ENCODE measurements at places on chromosomes 1 and 21. TPM values are rescaled to one million over a fixed set of nuclear protein-coding genes. Genes with fewer than 3 reads are reported as not detected.

Gene RGSL1
- total RNA-seq, result not detected

- H3K4me1 ChIP-seq, result peaks cover 4% of the 10 kb centered on the region
- no peak for DNase-seq
- H3K4me3 ChIP-seq, result no peak overlapping the region
- H3K36me3 ChIP-seq, result peaks cover 38% of the 10 kb centered on the region
Observed at GRCh38 chr1:75795703-75796193, 934 bp upstream of the MSH4 start.

DNA sequence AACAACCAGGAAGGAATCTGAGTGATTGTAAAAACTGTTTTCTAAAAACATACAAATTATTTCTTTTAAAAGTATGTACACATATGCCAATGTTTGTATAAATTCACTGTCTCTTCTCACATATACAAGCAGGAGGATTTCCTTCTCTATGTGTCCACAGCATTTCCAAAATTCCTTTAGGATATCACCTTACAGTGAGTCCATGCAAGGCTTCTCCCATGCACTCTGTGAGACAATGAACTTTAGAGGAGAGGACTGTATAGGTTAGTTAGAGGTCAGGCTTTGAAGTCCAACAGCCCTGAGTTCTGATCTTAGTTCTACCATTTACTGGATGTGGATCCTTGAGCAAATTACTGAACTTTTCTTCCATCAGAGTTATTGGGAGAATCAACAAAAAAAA, 34.1 kb upstream of the USH2A start:
- H3K4me1 ChIP-seq, result no peaks in the 10 kb centered on the region
- no peak for DNase-seq
- H3K36me3 ChIP-seq, result no peaks in the 10 kb centered on the region

DNA sequence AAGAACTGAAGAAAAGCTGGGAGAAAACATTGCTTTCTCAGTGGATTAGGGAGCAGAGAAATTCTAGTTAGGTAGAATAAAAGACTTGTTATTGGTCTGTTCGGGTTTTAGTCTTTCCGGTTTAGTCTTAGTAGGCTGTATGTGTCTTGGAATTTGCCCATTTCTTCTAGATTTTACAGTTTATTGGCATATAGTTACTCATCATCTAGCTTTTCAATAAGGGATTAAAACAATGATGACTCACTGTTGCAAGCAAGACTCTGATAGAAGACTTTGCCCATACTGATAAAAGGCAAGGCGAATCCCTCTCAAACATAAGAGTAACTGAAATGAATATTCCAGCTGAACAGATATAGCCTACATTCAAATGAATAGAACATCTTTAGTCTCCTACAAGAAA, 62.3 kb downstream of the GPR137B start:
- no peaks in the 10 kb centered on the region for H3K27me3 ChIP-seq
- no peak overlapping the region for H3K4me3 ChIP-seq
- no peak for DNase-seq

DNA sequence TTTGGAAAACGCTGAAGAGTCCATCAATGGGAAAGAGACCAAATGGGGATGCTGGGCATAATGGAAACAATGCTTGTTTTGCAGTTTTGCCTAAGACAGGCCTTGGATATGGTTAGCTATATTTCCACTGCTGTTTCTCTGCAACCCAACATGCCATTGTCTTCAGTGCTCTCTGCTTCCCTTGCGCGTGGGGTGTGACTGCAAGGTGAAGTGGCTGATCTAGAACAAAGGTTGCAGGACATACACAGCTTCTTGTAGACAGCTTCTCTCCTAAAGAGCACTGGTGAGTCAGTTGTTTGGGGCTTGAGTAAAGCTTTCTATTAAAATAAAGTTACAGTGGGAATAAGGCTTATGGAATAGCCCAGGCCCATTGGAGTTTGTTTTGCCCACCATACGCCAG, 33.0 kb downstream of the RUNX1 start:
- H3K36me3 ChIP-seq, result no peaks in the 10 kb centered on the region
- H3K27ac ChIP-seq, result no peak overlapping the region
- H3K4me1 ChIP-seq, result no peaks in the 10 kb centered on the region

Gene KRTAP10-11
- total RNA-seq, result not detected

GRCh38 chr1:169102567-169102966, 3.9 kb upstream of the ATP1B1 start:
- H3K27me3 ChIP-seq, result no peaks in the 10 kb centered on the region
- H3K4me1 ChIP-seq, result peaks cover 34% of the 10 kb centered on the region
- no peak for DNase-seq

DNA sequence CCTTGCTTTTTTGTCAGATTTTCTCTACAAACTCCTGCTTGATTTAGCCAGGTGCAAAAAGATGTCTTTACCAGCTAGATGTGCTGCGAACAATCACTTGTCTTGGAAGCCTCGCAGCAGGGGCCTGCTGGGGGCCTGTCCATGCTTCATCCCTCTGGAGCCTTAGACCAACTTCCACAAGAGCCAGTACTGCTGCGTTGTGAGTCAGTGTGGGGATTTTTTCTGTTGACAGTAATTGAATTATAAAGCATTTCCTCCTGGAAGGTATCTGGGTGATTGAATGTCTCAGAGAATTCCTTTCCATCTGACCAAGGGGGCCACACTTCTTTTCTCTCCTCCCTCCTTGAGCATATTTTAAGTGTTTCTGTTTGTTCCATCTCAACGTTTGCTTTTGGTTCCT, 40.4 kb upstream of the LDLRAP1 start:
- H3K27ac ChIP-seq, result peak overlapping the region; percentile 33
- DNase-seq, result no peak
- H3K4me3 ChIP-seq, result no peak overlapping the region
- H3K36me3 ChIP-seq, result no peaks in the 10 kb centered on the region
- peaks cover 78% of the 10 kb centered on the region for H3K4me1 ChIP-seq
- H3K27me3 ChIP-seq, result no peaks in the 10 kb centered on the region

Gene EPHB2
- total RNA-seq, result 10.0 TPM

- no peaks in the 10 kb centered on the region for H3K4me1 ChIP-seq
- no peak for DNase-seq
- no peak overlapping the region for H3K27ac ChIP-seq
- H3K4me3 ChIP-seq, result no peak overlapping the region
Observed at GRCh38 chr1:96510911-96511310, 210.7 kb upstream of the PTBP2 start.

GRCh38 chr1:214314178-214314843, 33.4 kb downstream of the SMYD2 start:
- H3K27me3 ChIP-seq, result no peaks in the 10 kb centered on the region
- DNase-seq, result no peak
- H3K4me3 ChIP-seq, result no peak overlapping the region
- H3K36me3 ChIP-seq, result no peaks in the 10 kb centered on the region

GRCh38 chr1:182235604-182235951, 156.0 kb downstream of the GLUL start:
- no peak overlapping the region for H3K4me3 ChIP-seq
- H3K27me3 ChIP-seq, result no peaks in the 10 kb centered on the region
- no peak overlapping the region for H3K27ac ChIP-seq
- H3K36me3 ChIP-seq, result no peaks in the 10 kb centered on the region
- DNase-seq, result no peak
- H3K4me1 ChIP-seq, result no peaks in the 10 kb centered on the region

DNA sequence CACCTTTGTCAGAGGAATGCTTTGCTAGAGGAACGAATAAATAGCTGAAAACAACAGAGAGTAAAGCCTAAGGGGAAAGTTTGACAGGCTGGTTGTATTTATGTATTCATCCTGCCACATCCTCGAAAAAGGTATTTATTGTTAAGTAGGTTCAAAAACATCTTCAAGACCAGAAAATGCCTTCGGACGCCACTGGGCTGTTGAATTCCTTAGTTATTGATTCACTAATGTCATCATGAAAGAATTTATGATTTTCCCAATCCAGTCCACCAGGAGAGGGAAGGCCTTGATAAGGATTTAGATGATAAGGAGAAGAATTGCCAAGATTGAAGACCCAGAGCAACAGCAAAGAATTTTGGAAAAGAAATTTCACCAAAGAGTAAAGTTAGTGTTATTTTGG, 35.2 kb upstream of the MAB21L3 start:
- no peak overlapping the region for H3K4me3 ChIP-seq
- no peaks in the 10 kb centered on the region for H3K27me3 ChIP-seq
- H3K27ac ChIP-seq, result no peak overlapping the region
- H3K4me1 ChIP-seq, result no peaks in the 10 kb centered on the region

- no peak overlapping the region for H3K4me3 ChIP-seq
- H3K27me3 ChIP-seq, result no peaks in the 10 kb centered on the region
- DNase-seq, result no peak
- H3K4me1 ChIP-seq, result no peaks in the 10 kb centered on the region
- H3K36me3 ChIP-seq, result no peaks in the 10 kb centered on the region
Observed at GRCh38 chr1:166479052-166479631, 312.3 kb upstream of the FAM78B start.

Gene CLCA1
- not detected for total RNA-seq

Gene KNCN
- not detected for total RNA-seq

Gene PM20D1
- 0.14 TPM for total RNA-seq

- H3K4me1 ChIP-seq, result no peaks in the 10 kb centered on the region
- no peaks in the 10 kb centered on the region for H3K27me3 ChIP-seq
- H3K27ac ChIP-seq, result no peak overlapping the region
Observed at GRCh38 chr1:157517016-157517415, 35.3 kb downstream of the FCRL5 start.

- DNase-seq, result no peak
- H3K4me1 ChIP-seq, result peaks cover 28% of the 10 kb centered on the region
- no peak overlapping the region for H3K27ac ChIP-seq
- no peaks in the 10 kb centered on the region for H3K36me3 ChIP-seq
- H3K27me3 ChIP-seq, result no peaks in the 10 kb centered on the region
- no peak overlapping the region for H3K4me3 ChIP-seq
Observed at GRCh38 chr1:183889095-183889494, 84.2 kb downstream of the RGL1 start.

Gene AK2
- 106 TPM for total RNA-seq

DNA sequence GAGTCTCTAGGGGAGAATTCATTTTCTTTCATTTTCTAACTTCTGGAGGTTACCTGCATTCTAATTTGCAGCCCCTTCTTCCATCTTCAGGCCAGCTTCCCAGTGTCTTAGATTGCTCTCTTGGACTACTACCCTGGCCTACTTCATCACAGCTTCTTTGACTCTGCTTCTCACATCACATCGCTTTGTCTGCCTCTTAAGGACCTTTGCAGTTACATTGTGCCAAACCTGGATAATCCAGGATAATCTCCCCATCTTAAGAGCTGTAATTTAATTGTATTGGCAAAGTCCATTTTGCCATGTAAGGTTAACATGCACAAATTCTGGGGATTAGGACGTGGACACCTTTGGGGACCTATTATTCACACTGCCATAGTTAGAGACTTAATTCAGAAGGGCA, 18.4 kb downstream of the RNF2 start:
- no peaks in the 10 kb centered on the region for H3K27me3 ChIP-seq
- H3K4me3 ChIP-seq, result no peak overlapping the region
- no peaks in the 10 kb centered on the region for H3K36me3 ChIP-seq

GRCh38 chr1:55425310-55425930, 210.3 kb upstream of the USP24 start:
- H3K27me3 ChIP-seq, result no peaks in the 10 kb centered on the region
- DNase-seq, result no peak
- H3K4me1 ChIP-seq, result peaks cover 24% of the 10 kb centered on the region
- H3K36me3 ChIP-seq, result no peaks in the 10 kb centered on the region
- no peak overlapping the region for H3K4me3 ChIP-seq

DNA sequence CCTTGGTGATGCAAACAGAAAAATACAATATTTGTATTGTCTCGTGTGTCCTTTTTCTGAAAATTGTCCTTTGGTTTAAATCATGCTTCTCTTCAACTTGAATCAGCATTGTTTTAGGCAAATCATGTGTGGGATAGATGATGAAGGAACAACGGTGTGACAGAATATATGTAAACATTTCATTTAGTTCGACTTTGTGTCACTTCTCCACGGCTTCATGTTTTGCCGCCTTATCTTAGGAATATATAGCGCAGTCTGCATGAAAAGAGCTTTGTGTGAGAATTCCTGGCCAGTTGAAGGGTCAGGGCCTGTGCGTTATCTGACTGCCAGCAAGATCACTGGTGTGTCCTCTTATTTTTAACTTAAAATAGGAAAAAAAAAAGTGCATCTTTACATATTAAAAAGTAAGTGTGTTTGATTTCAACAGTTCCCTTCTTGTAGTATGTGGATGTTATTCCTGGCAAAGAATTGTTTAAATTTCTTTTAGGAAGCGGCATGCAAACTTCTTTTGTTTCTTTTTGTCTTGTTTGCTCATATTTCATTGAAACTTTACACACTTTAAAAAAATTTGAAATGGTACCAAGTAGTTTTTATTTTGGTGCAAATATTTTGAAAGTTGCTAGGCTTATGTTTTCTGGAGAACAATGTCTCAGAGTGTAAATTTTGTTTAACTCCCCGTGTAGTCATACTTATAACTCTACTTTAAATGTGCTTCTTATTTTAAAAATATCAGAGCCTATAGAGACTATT, 465.2 kb downstream of the USP25 start:
- H3K4me1 ChIP-seq, result no peaks in the 10 kb centered on the region
- no peaks in the 10 kb centered on the region for H3K36me3 ChIP-seq
- peak overlapping the region; percentile 79 for H3K27ac ChIP-seq
- H3K27me3 ChIP-seq, result no peaks in the 10 kb centered on the region
- H3K4me3 ChIP-seq, result peak overlapping the region; percentile 72

- H3K36me3 ChIP-seq, result no peaks in the 10 kb centered on the region
- DNase-seq, result no peak
- no peak overlapping the region for H3K27ac ChIP-seq
- H3K4me3 ChIP-seq, result no peak overlapping the region
- no peaks in the 10 kb centered on the region for H3K4me1 ChIP-seq
- no peaks in the 10 kb centered on the region for H3K27me3 ChIP-seq
Observed at GRCh38 chr21:45550522-45551210, 8.4 kb upstream of the SLC19A1 start.

GRCh38 chr1:20440785-20441200, 45.2 kb downstream of the CAMK2N1 start:
- no peak overlapping the region for H3K27ac ChIP-seq
- no peaks in the 10 kb centered on the region for H3K36me3 ChIP-seq
- no peaks in the 10 kb centered on the region for H3K4me1 ChIP-seq
- no peak for DNase-seq
- H3K27me3 ChIP-seq, result no peaks in the 10 kb centered on the region

Gene HSD3B2
- total RNA-seq, result not detected

DNA sequence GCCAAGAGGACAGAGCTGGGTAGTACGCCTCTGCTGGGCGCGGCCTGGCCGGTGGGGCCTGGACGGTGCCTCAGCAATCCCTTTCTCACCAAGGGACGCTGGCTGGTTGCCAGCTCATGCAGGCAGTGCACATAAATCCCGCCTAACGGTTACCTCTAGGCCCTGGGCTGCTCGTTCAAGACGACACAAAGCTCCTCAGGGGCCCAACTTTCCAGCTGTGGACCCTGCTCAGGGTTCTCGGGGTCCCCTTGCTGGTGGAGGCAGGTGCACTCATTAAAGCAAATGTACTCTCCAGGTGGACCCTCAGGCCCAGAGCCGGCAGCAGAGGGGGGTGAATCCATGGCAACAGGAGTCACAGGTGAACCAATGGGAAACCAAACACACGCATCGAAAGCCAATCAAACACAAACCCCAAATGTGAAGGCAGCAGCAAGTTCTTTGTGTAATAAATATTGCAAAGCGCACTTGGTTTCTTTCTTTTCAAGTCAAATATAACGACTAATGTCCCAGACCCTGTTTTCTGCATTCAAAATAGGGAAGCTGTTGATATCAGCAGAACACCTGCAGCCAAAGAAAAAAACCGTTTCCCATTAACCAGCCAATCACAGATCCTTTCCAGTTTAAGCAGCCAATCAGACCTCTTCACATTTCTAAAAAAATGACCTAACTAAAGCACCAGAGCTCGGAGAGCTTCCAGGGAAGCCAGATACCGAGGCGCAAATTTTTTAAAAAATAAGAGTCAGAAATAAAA, 26.1 kb upstream of the CLSTN1 start:
- no peaks in the 10 kb centered on the region for H3K27me3 ChIP-seq
- no peak overlapping the region for H3K4me3 ChIP-seq
- H3K27ac ChIP-seq, result no peak overlapping the region
- no peak for DNase-seq

- no peaks in the 10 kb centered on the region for H3K27me3 ChIP-seq
- no peak overlapping the region for H3K27ac ChIP-seq
- DNase-seq, result no peak
- no peaks in the 10 kb centered on the region for H3K4me1 ChIP-seq
- no peaks in the 10 kb centered on the region for H3K36me3 ChIP-seq
Observed at GRCh38 chr1:219265026-219265515, 91.4 kb downstream of the LYPLAL1 start.
